CD4-positive, alpha-beta T cell treated with Interleukin-17A for 1 hour (primary cell): ENCODE measurements at places on chromosomes 4 and X.

DNA sequence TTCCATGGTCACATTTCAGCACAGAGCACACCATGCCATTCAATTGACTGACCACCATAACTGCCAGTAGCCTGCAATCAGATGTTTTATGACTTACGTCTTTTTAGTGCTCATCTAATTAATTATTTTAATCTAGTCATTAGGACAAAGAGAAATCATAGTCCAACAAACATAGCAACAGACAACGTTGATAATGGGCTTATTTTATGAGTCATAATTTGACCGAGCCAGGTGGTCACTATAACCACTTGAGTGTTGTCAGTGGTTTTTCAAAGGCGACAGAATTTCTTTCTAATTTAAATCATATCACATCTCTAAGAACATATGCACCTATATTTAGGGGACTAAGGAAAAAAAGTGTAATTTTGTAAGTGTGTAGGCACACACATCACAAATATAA lies 1.9 kb downstream of the SEC24D start:
- no peak for DNase-seq

- DNase-seq: no peak
Measured at GRCh38 chrX:95950679-95951078, 734.0 kb upstream of the DIAPH2 start.

DNA sequence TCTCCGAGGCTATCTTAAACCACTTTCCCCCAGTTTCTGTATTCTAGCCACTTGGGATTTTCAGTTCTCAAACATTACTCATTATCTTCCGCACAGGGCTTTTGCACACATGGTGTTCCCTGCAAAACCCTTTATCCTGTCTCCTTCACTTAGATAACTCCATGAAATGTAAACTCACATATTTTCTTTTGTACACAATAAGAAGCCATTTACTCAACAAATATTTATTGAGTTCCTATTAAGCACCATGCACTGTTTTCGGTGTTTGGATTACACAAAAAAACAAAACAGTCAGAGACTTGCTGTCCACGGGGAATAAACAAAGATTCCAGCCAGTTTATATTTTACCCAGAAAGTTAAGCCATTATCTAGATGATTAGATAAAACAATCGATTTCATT lies 42.5 kb upstream of the UNC5C start:
- no peak for DNase-seq

- no peak for DNase-seq
Measured at GRCh38 chr4:108532187-108532586, 88.2 kb upstream of the RPL34 start.

DNA sequence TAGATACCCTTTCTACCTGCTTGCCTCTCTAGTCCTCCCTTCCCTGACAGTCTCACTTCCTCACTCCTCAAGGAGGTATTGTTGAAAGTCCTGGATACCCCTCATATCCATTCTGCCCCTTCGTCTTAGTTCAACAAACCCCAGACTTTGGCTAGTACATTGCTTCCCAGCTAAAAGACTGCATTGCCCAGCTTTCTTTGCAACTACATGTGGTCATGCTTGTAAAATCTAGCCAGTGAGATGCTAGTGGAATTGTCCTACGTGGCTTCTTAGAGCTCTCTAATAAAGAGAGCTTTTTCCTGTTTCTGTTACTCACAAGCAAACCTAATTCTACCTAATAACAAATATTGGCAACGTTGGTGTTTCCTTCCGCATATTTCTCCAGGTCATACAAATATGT lies 237.9 kb upstream of the PSAPL1 start:
- DNase-seq: no peak

- DNase-seq: no peak
Measured at GRCh38 chr4:109327641-109328040, 25.2 kb upstream of the COL25A1 start.

DNA sequence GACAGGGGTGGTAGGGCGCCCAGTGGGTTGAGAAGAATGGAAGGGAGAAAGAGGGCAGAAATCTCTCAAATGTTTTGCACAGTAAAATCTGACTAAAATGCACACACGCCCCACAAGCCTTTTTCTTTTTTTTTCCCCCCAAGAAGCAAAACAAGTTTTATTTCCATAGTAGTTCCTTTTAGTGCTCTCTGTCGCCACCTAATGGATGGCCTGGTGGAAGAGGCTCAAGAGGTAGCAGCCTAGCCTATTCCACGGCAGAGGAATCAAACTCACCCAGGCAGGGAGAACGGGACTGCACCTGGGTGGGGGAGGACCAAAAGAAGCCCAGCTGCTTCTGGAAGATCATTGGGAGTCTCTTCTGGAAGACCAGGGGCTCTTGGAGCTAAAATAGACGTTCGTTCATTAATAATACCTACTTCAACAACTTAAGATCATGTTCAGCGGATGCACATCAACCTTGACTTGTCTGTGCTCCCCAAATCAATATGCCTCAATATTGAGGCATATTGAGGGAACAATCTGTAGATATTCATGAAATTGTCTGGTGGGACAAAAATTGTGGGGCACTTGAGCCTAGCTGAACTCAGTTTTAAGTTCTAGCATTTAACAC lies 31.6 kb upstream of the IRAK1 start:
- DNase-seq: peak; percentile 73
